ENCODE measurements at places on chromosomes 5 and 9.

GRCh38 chr9:111928359-111928720 lies 31.7 kb downstream of the UGCG start:
- no peak for DNase-seq

GRCh38 chr5:10645671-10646070 lies 81.8 kb downstream of the ANKRD33B start:
- DNase-seq: no peak

- no peak for DNase-seq
Measured at GRCh38 chr9:18324928-18325745, 148.8 kb upstream of the ADAMTSL1 start.

DNA sequence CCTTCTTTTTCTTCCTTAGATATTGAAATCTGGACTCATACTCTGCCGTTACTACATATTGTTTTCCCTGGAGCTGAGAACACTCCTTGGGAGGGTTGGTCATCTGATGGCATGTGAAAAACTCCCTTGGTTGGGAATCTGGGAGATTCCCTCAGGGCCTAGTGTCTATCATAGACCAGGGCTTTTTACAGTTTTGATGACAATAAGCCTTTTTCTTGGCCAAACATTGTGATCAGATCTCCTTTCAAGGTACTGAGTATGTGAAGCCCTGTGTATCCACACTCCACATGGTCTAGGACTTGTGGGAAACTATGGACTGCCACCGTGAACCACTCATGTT lies 32.9 kb downstream of the TMEM252 start:
- DNase-seq: no peak

DNA sequence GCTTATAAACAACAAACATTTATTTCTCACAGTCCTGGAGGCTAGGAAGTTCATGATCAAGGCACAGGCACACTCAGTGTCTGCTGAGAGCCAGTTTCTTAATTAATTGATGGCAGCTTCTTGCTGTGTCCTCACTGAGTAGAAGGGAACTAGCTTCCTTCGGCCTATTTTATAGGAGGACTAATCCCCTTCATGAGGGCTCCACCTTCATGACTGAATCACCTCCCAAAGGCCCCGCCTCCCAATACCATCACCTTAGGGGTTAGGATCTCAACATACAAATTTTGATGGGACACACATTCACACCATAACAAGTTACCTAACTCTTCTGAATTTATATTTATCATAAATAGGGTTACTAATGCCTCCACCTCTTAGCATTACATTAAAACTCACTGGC lies 129.8 kb downstream of the GNAQ start:
- no peak for DNase-seq

GRCh38 chr5:116520771-116521170 lies 53.9 kb downstream of the SEMA6A start:
- DNase-seq: no peak

- DNase-seq: no peak
Measured at GRCh38 chr9:89234205-89235067, 55.8 kb upstream of the SHC3 start.

DNA sequence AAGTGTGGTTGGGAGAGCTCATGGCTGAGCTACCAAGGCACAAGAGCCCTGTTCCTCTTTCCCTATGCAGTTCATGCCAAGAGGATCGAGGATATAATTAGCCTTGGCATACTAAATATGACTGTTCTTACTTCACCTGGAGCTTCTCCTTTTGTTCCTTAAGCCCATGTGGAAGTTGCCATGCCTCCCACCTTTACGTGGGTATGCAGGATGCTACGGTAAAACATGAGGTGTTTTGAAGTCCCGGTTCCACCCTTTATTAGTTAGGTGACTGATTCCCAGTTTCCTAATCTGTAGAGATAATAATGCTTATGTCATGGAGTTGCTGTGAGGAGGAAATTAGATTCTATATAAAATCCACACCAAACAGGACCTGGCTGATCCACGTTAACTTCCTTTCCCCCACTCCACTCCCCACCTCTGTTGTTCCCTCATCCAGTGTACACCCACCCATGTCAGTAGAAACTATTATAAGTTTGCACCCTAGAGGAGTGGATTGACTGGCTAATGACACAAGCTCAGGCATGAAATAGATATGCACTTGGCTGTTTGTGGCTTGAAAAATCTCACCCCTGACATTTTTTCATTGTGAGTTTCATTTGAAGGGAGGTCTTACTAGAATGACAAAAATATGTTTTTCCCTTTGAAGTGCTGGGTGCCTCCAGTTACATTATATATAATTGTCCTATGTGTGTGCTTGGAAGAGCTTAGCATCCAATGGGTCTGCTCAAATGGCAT lies 36.8 kb upstream of the SHOC1 start:
- no peak for DNase-seq

- DNase-seq: no peak
Measured at GRCh38 chr5:72996632-72997031, 40.8 kb downstream of the FCHO2 start.

DNA sequence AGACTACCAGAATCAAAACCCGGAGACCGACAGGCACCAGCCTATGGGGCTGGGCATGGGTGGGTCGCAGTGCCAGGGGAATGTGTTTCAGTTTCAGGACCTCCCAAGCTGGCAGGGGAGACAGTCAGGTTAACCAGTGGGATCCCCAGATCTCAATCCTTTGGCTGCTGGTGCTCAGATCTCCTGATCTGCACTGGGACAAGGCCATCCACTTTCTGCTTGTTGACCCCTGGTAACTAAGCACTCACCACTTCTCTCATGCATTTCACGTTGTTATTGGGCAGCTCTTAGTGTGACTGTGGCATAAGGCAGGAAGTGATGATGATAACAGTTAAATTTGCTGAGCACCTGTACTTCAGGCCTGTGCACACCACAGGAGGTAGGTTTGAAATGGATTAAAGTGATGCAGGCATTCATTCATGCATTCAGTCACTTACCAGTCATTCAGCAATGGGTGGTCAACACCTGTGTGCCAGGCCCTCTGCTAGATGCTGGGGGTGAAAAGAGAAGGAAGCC lies 42.1 kb upstream of the STXBP1 start:
- no peak for DNase-seq

GRCh38 chr5:39164016-39164415 lies 55.3 kb downstream of the FYB1 start:
- no peak for DNase-seq

- DNase-seq: peak; percentile 53
Measured at GRCh38 chr9:88418715-88419540, 30.7 kb downstream of the SPIN1 start.

- DNase-seq: no peak
Measured at GRCh38 chr9:90301277-90301653, 341.4 kb downstream of the DIRAS2 start.

GRCh38 chr9:75891277-75891741 lies 836 bp downstream of the PCSK5 start:
- DNase-seq: peak; percentile 47

- no peak for DNase-seq
Measured at GRCh38 chr9:40925149-40925548, 203.3 kb downstream of the FOXD4L6 start.

DNA sequence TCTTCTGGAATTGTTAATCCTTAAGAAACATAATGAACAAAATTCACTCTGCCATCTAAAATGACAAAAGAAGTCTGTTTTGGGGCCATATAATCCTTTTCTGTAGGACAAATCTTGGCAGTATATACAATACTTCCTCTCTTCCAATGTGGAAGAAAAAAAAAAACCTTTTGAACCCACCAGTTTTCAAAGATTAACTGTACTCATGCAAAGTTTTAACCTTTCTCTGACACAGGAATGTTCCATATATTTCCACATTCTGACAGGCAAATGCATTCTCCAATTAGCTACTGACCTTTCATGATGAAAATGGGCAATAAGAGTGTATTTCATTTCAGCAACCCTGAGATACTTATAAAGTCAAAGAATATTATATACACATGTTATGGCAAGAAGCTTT lies 65.4 kb downstream of the RNF130 start:
- no peak for DNase-seq

DNA sequence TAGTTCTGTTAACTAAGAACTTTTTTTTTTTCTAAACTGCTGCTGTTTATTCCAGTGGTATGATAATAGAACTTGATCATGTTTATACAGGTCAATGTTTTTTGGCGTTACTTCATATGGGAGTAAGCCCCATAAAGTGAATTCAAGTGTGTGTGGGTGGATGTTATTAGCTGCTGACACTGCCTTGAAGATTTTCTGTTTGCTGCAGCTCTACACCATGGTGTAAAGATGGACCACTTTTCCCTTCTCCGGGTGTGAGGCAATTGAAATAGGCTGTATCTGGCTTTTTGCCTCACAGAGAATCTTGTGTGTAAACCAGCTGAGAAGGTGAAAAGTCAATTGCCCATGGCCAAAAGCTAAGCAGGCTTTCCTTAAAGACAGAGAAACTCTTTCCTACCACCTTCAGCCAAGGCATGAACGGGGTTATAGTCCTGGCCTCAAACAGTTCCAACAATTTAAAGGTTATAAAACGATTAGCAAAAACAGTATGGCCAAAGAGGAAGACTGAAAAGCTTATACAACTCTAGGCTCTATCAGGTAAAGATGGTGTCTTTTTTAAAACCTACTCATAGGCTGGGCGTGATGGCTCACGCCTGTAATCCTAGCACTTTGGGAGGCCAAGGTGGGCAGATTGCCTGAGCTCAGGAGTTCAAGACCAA lies 33.9 kb upstream of the ABCA1 start:
- DNase-seq: no peak

DNA sequence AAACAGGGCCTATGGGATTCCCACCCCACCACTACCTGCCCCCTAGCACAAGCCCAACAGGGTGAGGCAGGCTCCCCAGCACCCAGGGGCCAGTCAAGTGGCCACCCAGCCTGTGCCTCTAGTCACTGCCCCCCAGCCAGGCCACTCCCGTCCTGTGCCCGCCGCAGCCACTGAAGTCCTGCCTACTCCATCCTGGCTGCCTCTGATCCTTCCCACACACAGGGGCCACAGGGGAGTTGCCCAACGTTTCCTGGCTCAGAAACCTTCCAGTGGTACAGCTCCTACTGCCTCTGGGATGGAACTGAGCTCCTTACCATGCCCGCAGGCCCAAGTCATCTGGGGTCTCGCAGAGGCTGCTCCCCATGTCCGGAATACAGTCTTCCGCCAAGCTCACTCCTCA lies 70.2 kb upstream of the STXBP1 start:
- DNase-seq: no peak

DNA sequence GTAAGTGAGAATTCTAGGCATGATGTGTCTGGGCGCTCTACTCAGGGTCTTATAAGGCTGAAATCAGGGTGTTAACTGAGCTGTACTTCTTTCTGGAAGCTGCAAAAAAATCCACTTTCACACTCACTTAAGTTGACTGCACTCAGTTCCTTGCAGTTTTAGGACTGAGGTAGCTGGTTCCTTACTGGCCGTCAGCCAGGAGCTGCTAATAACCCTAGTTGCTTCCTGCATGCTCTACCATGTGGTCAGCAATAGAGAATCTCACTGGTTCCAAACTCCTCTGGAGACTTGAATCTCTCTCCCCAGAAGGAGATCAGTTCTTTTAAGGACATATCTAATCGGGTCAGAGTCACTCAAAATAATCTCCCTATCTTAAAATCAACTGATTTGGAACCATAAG lies 911.2 kb downstream of the EFNA5 start:
- DNase-seq: no peak

DNA sequence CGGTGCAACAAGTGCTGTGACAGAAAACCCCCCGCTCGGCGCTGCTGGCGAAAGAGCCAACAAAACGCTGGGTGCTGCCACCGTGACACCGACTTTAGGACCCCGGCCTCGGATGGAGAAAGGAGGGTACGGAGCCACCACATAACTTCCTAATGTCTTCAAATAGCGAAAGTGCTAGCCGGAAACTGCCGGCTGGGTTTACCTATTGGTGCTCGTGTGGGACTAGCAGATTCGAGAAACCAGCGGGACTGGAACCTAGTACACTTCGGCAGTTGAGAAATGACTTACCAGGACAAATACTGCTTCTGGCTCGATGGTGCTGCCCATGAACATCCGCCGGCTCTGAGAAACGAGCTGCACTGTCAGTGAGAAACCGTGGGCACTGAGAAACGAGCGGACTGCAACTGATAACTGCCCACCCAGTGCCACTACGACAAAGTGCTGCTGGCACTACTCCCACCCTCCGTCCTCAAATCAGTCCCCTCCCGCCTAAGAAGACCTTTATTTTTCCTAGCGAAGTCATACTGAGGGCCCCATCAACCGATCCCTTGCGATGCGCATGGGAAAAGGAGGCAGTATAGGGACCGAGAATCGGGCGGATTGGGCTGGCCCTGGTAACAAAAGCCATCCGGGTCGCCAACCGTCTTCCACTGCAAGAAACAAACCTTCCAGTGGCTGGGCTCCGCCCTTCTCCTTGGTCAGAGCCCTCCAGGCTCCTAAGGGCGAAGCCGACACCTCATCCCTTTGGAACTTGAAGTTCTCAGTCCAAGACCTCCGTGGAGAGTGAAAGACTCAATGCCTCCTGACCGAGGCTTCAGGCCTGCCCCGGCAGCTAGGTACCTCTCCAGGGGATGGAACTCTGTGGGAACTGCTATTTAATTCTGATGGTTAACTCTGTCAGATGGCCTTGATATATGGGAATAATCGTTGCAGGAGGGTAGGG lies 27.0 kb upstream of the ANXA2R start:
- peak; percentile 65 for DNase-seq

DNA sequence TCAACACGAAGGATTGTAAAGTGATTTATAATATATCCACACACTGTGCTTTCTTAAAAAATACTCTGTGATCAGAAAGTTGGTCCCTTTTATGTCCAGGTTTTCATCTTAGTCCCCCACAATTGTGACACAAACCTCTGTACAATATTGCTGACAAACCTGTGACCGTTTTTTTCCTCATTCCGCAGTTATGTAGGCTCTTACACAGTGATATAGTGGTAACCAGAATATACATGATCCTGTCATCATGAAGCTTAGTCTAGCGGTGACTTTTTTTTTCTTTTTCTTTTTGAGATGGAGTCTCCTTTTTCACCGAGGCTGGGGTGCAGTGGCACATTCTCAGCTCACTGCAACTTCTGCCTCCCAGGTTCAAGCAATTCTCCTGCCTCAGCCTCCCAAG lies 8.7 kb downstream of the ANP32B start:
- DNase-seq: no peak

GRCh38 chr9:15889555-15889954 lies 336.7 kb downstream of the CCDC171 start:
- no peak for DNase-seq

- no peak for DNase-seq
Measured at GRCh38 chr9:121813519-121814210, 162.2 kb downstream of the DAB2IP start.

GRCh38 chr5:44987026-44987425 lies 178.3 kb downstream of the MRPS30 start:
- DNase-seq: no peak

GRCh38 chr9:86557063-86557766 lies 203.0 kb upstream of the TUT7 start:
- no peak for DNase-seq

- no peak for DNase-seq
Measured at GRCh38 chr5:10420932-10421331, 20.7 kb upstream of the ROPN1L start.

- no peak for DNase-seq
Measured at GRCh38 chr5:172370648-172371545, 83.4 kb downstream of the SH3PXD2B start.

GRCh38 chr9:22265038-22265437 lies 181.6 kb upstream of the DMRTA1 start:
- no peak for DNase-seq

Data from bone marrow (tissue), 2 donors.